ENCODE measurements at places on chromosomes 6 and 20.

GRCh38 chr20:15643713-15644112 lies 929.5 kb downstream of the KIF16B start:
- DNase-seq: no peak

GRCh38 chr6:138310821-138311220 lies 66.9 kb upstream of the SMIM28 start:
- DNase-seq: no peak

GRCh38 chr6:10307028-10307427 lies 107.8 kb downstream of the TFAP2A start:
- DNase-seq: no peak

- no peak for DNase-seq
Observed at GRCh38 chr6:38168699-38169098, 349.2 kb downstream of the ZFAND3 start.

- no peak for DNase-seq
Observed at GRCh38 chr20:41183391-41183790, 46.0 kb downstream of the PLCG1 start.

- DNase-seq: no peak
Observed at GRCh38 chr20:62617711-62618483, 24.4 kb upstream of the SLCO4A1 start.
